ENCODE measurements at places on chromosomes 5 and 9. TPM values are rescaled to one million over a fixed set of nuclear protein-coding genes. Genes with fewer than 3 reads are reported as not detected.
A peak's percentile ranks its signal among the peaks of the same experiment; 100 is the strongest.

FAM13B gene
- 10.1 TPM for polyA plus RNA-seq

PAX5 gene
- under 0.01 TPM for polyA plus RNA-seq

TAF1L gene
- 0.03 TPM for polyA plus RNA-seq

DTWD2 gene
- polyA plus RNA-seq, result 1.3 TPM

TAS2R1 gene
- polyA plus RNA-seq, result not detected

PDE6A gene
- polyA plus RNA-seq, result not detected

IL3 gene
- polyA plus RNA-seq, result not detected

N4BP3 gene
- 0.22 TPM for polyA plus RNA-seq

CRB2 gene
- polyA plus RNA-seq, result 0.47 TPM

CNTFR gene
- polyA plus RNA-seq, result 1.1 TPM

DNA sequence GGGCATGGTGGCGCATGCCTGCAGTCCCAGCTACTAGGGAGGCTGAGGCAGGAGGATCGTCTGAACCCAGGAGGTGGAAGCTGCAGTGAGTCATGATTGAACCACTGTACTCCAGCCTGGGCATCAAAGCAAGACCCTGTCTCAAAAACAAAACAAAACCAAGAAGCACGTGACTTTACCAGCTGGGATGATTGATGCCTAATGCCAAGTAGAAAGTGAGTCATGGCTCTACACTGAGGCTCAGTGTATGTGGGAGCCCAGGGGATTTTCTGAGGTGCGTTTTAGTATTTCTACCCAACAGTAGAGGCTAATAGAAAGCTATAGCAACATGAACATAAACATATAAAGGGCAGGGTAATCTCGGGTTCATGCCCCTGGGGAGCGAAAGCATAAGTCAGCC, 13.9 kb upstream of the BRD3OS start:
- no peak for DNase-seq

DNA sequence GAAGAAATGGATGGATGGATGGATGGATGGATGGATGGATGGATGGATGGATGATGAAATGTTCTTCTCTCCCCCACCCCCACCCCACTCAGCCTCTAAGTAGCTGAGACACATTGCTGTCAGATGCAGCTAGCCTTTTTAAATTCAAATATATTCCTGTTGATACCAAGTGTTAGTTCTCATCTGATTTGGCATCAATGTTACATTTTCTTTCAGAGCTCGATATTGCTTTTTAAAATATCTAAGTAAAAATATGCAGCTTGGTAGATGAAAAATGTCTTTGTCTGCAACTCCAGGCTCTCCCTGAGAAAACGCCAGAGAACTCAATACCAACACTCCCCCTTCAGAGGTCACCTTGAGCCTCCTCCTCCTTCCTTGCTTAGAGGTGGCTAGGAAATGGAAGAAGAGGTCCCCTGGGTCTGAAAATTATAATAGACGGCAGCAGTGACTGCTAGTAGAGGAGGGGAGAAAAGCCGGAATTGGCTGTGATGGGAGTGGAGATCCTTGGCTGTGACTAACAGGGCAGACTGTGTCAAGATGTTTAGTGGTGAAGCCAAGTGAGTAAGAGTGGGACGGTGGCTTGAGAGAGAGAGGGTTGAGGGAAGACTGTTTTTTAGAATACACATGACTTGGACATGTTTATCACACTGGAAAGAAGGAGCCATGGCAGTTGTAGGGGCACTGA, 156.0 kb downstream of the ZNF462 start:
- DNase-seq, result no peak

GRCh38 chr5:97847920-97848631, 665.0 kb upstream of the RIOK2 start:
- no peak for DNase-seq

DNA sequence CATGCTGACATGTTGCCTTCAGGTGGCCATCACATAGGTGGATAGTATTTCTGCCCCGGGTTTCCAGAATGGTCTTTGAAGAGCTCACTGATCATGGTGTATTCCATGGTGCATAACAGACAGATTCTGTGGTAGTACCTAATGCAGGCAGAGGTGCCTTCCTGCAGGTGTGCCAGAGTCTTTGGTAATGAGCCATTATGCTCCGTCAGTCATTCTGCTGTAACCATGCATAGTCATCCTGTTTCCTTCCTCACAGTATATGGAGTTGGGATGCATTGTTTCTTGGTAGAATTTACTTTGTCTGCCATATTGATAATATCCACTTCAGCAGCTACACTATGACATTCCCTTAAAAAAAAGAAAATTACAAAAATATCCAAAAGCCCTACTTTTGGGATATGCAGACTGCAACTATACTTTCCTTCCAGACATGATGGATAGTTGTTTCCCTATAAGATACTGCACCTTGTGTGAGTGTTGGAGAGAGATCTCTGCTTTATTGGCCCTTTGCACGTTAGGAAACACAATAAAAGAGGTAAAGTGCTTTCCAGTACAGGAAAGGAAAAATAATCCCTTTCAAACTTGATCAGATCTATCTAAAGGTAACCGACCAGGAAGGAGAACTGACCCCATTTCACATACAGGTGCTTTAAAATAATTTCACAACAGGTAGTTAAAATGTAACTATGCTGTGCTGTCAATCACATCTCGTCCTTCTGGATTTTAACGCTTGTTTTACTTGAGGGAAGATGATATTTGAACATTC, 537.5 kb upstream of the WWC1 start:
- no peak for DNase-seq

DNA sequence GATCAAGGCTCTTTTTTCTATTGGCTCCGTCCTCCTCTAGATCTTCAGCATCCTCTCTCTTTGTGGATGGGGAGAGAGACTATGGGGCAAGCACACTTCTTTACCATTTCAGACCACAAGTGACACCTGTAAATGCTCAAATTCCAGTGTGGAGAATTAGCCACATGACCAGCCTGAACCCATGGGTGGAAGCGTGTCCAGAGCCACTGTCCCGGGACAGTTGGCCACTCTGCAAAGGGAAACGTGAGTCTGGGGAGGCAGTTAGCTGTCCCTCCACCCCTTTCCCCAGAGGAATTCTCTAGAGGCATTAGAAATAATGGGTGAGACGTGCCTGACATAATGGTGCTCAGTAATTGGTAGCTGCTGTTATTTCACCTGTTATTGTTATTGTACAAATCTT, 40.9 kb downstream of the AMBP start:
- DNase-seq, result no peak

GRCh38 chr9:109880276-109881169, 100.5 kb downstream of the PALM2AKAP2 start:
- DNase-seq, result peak; percentile 9

- DNase-seq, result no peak
Observed at GRCh38 chr9:90611568-90611967, 31.1 kb downstream of the DIRAS2 start.

DNA sequence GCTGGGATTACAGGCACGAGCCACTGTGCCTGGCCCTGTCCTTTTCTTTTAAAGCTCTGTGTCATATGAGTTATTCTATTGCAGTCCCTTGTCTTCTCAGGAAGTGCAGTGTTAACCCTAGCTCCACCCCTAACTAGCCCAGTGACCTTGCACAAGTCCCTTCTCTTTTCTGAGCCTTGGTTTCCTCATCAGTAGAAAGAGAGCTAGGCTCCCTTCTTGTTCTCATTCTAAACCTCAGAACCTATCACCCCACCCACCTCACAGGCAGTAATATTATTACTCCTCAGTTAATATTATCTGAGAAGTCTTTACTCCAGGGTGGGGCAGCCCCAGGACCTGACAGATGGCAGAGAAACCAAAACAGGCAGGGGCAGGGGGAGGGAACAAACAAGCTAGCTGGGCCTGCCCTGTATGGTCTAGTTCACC, 7.2 kb downstream of the CYFIP2 start:
- DNase-seq, result no peak

DNA sequence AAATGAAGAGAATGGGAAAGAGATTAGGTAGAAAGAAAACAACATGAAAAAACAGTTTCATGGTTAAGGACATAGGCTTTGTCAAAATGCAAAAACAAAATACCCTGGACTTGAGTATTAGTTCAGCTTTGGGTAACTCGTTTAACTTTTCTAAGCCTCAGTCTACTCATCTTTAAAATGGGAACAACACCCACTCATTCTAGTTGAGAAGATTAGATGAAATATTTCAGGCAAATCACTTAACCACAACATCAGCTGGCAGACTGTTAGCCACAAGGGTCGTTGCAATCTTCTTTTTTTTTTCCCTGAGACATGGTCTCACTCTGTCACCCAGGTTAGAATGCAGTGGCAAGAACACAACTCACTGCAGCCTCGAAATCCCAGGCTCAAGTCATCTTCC, 185.6 kb downstream of the DCP2 start:
- no peak for DNase-seq

DNA sequence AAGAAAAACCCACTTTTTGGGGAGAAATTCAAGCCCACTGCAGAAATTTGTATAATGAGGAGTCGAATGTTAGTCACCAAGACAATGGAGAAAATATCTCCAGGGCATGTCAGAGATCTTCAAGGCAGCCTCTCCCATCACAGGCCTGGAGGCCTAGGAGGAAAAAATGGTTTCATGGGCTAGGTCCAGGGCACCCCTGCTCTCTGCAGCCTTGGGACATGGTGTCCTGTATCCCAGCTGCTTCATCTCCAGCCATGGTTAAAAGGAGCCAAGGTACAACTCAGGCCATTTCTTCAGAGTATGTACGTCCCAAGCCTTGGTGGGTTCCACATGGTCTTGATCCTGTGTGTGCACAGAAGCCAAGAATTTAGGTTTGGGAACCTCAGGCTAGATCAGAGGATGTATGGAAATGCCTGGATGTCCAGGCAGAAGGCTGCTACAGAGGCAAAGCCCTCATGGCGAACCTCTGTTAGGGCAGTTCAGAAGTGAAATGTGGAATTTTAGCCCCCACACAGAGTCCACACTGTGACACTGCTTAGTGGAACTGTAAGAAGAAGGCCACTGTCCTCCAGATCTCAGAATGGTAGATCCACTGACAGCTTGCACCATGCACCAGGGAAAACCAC, 561.4 kb downstream of the ISL1 start:
- no peak for DNase-seq

DNA sequence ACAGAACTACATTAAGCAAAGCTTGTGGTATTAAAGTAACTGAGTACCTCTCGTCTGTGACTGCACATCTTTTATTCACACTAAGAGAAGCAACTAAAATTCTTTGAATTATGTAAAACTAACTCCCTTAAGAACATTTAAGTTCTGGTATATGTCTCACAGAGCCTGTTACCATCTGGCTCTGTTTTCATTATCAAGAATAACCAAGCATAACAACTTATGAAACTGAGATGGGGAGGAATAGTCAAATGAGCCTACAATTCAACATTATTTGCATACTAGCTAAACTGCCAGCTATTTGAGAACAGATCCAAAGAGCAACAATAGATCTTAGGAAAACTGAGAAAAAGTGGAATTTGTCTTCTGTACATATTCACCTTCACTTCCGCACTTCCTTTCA, 25.3 kb upstream of the ISOC1 start:
- no peak for DNase-seq

- DNase-seq, result no peak
Observed at GRCh38 chr9:133430244-133430643, 8.1 kb downstream of the ADAMTS13 start.

DNA sequence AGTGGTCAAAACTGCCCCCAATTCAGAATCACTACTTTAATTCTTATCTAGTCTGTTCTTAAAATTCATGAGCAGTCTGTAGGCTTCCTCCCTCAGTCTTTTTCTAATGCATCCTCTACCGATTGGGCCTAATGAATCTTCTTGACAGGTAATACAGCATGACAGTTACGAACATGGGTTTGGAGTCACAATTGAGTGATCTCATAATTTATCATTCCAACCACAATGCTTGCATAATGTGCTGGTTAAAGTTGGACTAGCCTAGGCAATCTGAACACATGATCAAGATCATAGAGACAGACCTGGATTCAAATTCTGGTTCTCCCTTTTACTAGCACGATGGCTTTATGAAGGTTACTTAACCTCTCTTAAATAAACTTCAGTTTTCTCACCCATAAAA, 33.1 kb upstream of the SETD9 start:
- no peak for DNase-seq

DNA sequence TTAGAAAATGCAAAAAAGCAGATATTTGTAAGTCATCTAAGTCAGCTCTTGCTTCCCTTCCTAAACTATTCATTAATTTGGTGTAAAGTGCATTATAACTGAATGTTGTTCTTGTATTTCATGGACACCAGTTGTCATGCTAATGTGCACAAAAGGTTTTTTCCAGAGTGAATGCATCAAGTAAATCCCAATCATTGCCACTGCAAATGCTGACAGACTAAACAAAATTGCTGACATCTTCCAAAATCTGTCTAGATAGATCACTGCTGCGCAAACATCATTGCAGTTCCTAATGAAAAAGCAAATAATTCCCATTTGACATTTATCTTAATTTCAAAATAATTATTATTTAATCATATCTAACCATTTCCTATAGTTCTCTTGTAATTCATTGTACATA, 161.7 kb downstream of the PDE4D start:
- DNase-seq, result no peak

- no peak for DNase-seq
Observed at GRCh38 chr5:14958188-14958587, 86.6 kb upstream of the ANKH start.

DNA sequence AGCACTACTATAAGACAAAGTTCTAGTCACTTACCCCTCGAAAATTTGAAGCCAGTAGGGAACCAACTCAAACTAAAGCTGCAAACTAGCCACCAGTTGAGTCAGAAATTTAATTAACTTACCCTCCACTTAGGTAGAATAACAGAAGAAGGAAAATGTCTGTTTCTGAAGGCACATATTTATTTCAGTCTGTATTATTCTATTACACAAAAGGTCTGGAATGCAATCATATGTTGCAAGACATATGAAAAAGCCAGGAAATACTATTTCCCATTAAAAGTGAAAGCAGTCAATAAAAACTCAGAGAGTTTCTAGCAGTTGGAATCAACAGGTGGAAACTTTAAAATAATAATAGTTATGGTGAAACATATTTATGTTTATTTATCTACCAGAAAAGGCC, 79.2 kb upstream of the SLCO4C1 start:
- DNase-seq, result no peak
